NCI-H1930 (cell line): ENCODE measurements at places on chromosomes 7 and 10.

DNA sequence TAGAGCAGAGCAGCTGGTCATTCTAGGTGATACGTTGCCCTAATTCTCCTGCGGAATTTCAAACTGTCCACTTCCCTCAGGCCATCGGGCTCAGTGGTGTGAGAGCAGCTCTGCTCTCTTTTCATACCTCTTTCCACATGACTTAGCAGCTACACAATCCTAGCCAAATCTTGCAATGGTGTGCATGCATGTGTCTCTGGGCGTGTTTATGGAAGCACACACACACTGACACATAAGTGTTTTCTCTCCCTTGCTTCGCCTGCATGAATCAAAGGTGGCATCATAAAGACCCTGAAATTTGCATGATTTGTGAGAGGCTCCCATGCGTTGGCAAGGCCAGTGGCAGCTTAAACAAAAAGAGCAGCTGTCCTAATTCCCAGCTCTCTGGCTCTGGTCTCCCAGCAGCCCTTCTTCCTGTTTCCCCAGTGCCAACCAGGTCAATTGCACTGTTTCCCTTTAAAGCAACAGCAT is 1189.5 kb downstream of the GATA3 start:
- no peak for DNase-seq

- no peak for DNase-seq
These were observed 76.7 kb downstream of the ATXN7L1 start for GRCh38 chr7:105799677-105800076.

DNA sequence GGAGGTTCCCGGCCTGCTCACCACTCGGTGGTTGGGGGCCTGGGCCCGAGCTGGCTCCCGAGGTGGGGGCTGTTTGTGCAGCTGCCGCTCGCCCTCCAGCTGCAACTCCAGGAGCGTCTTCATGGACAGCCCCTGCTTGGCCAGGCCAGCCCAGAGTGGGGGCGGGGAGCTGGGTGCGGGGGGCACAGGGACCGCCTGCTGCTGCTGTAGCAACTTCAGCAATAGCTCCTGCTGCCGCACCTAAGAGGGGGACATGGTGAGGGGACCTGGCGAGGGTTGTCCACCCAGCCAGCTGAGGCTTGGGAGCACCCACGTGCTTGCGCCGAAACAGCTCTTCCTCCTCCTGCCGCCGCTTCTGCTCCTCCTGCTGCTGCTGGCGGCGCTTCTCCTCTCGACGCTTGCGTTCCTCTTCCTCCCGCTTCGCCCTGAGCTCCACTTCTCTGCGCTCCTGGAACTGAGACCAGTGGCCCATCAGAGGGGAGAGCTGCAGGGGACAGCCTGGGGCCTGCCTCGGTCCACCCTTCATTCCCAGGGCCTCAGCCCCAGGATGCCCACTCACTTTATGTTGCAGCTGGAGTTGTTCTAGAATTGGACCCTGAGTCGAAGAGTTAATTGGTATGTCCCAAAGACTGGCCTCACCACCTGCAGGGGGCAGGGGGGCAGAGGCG is 9.6 kb downstream of the GNB2 start:
- no peak for DNase-seq

GRCh38 chr7:22859641-22860290 is 37.1 kb upstream of the TOMM7 start:
- DNase-seq, result no peak
